ENCODE measurements at places on chromosomes 4 and X.

GRCh38 chr4:141283563-141283962 is 62.9 kb downstream of the ZNF330 start:
- DNase-seq: no peak

DNA sequence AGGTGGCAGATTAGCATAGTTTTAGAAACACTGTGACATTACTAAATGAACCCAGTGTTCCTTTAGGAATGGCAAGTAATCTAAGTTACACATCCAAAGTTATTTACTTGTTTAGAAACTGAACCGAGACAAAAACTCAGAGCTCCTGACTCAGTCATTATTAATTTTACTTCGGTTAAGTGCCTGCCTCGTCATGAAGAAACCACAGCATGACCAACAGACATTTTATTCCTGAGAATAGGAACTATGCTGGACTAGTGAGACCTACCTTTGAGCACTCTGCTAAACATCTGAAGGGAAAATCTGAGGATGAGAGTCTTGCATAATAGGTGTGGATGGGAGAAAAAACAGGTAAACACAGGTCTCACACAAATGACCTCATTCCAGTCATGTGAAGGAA is 2.5 kb downstream of the BEX1 start:
- DNase-seq: no peak

- no peak for DNase-seq
These were observed 279.0 kb downstream of the BCOR start for GRCh38 chrX:39818750-39819149.

DNA sequence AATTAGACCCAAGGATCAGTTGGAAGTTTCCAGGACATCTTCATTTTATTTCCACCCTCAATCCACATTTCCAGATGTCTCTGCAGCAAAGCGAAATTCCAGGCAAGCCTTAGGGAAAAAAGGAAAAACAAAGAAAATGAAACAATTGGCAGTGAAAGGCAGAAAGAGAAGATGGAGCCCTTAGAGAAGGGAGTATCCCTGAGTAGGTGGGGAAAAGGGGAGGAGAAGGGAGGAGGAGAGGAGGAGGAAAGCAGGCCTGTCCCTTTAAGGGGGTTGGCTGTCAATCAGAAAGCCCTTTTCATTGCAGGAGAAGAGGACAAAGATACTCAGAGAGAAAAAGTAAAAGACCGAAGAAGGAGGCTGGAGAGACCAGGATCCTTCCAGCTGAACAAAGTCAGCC is at the start of gene PLP1:
Gene PLP1, plus strand, starts transcription at position 295 of the 400 bp plus-strand sequence. CDS start 156 bp downstream, outside the sequence.
- DNase-seq: no peak

DNA sequence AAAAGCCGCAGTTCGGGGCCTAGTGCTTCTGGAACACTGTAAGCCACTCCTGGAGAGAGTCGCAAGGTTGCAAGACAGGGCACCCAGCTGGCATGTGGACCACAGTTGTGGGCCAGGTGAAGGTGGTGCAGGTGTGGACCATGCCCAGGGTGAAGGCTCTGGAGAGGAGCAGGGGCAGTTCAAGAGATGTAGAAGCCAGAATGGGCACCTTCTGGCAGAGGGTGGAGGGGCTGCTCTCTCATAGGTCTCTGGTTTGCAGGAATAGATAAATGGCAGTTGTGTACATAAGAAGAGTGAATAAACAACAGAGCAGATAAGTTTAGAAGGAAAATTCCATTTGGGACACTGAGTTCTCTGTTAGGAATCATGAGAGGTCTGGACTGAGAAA is 38.6 kb downstream of the TNIP3 start:
- no peak for DNase-seq

DNA sequence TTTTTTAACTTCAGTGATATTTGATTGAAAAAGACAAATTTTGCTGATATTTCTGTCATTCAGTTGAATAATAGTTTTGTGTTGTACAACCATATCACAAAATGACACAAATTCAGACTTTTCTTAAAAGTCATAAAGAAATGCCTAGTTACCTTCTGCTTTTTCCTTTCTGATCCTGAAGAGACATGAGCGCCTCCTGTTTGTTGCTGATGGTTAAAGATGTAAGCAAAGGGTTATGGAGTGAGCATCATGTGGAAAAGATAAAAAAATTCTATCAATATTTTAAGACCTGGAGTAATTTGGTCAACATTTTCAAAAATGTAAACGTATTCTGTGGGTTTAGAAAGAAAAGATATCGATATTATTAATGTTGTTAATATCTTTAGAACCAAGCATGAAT is 669.9 kb upstream of the NR3C2 start:
- DNase-seq: no peak

GRCh38 chr4:182916483-182917181 is 554 bp downstream of the DCTD start:
- peak; percentile 48 for DNase-seq

GRCh38 chr4:87973283-87974169 is 2.0 kb upstream of the SPP1 start:
- peak; percentile 55 for DNase-seq

DNA sequence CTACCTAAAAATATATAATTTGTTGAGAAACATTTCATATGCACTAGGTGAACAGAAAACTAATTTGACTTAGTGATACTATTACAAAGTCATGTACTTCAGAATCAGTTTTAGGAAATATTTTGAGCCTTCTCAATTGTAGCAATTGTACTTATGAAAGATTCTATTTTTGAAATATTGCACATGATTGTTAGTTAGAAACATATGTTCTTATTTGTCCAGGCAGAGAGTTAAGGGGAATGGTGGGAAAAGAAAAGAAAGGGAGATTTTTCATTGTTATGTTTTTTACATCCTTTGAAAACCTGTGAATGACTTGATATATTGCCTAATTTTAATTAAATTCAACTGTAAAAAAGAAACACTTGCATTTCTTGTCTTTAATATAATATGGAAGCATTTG is 66.0 kb downstream of the GLRB start:
- DNase-seq: no peak

DNA sequence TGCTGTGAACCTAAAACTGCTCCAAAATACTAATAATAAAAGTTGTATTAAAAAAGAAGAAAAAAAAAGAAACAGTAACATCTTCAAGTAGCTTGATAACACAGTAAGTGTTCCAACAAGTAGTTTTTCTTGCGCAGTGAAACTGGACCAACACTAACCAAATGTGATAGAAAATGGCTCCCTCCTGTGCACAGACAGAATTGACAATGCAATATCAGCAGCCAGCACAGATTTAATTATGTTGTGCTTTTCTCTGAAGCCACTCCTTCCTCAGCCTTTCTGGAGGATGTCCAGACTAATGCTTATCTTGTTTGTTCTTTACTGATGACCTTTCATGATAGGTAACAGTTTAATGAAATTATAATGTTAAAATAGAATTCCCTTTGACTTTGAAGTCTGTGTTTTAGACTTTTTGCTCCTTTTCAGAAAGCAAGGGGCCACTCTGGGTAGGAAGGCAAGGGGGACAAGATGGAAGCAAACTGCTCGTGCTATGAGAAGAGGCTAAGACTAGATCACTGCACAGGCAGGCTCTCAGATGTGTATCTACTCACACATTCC is 147.1 kb upstream of the RPL34 start:
- DNase-seq: no peak

- DNase-seq: no peak
These were observed at the start of gene NWD2 for GRCh38 chr4:37244583-37245390. TSS of gene NWD2 (plus strand) at chr4:37244743. CDS start at chr4:37245068, 325 bp downstream.

GRCh38 chrX:110675886-110676285 is 119.7 kb downstream of the CHRDL1 start:
- DNase-seq: no peak

DNA sequence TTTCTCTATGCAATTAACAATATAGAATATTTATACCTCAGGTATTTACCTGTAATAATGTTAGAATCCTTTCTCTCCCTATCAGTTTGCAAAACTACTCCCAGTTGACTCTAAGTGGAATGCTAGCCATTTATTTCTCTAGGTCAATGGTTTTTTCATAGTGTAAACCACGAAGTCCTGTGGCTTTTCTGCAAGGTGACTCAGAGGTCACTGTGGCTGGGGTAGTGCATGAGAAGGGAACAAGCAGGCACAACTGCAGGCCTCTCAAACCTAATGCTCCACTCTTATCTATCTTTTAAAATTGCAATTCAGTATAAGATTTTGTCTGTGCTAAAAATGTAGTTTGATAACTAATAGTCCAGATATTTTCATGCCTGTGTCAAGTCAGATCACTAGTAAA is 159.4 kb downstream of the ANTXR2 start:
- no peak for DNase-seq

GRCh38 chr4:30632751-30633150 is 87.4 kb upstream of the PCDH7 start:
- no peak for DNase-seq

DNA sequence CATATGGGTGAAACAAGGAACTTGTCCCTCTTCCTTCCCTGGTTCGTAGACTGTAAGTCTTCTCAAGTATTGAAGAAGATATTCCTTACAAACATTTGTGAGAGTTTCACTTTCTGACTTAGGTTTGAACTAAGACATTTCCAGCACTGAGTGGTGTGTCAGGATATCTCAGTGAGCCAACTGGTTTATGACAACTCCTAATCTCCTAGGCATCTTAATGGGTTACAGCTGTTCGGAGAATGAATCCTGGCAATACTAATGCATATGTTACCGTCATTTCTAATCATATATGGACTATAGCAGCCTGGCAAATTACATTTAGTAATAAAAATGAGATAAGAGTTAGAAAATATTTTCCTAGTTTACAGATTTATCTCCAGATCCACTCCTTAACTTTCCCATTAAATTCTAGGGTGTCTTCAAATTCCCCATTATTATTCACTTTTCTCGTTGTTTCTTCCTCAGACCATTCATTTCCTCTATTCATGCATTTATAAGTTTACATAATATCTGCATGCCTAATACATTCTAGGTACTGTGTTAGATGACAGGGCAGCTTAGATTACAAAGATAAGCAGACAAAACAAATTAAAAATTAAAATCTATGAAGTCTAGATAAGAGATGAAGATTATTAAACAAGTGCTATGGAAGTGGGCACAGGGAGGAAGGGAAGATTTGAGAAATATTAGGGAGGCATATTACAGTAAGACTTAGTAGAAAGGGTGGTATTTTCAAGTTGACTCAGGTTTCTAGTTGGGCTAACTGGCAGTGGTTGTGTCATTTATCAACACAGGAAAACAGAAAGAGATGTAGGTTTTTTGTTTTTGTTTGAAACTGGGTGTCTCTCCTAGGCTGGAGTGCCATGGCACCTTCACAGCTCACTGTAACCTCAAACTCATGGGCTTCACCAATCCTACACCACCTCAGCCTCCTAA is 173.9 kb downstream of the WDFY3 start:
- DNase-seq: no peak

GRCh38 chrX:150361070-150361776 is 1.9 kb upstream of the MAMLD1 start:
- peak; percentile 34 for DNase-seq

GRCh38 chr4:145939441-145939750 is 773 bp upstream of the ZNF827 start:
- no peak for DNase-seq

- DNase-seq: no peak
These were observed 42.6 kb upstream of the GYPA start for GRCh38 chr4:144183165-144183564.

DNA sequence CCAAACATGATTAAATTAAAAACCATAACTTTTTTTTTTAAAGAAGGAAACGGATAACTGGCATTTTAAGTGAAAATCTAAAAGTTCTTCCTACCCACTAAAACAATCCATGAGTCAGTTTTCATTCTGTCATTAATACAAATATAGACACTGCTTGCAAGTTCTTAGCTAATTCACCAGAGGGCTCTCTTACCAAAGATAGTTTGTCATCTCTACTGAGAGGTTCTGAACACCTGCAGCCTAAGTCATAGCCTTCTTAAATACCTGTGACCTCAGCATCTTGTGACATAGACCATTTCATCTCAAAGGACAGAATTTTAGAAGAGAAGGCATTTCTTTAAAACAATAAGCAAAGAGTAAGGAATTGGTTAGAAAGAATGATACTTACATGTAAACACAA is 65.3 kb upstream of the FAM120C start:
- no peak for DNase-seq

DNA sequence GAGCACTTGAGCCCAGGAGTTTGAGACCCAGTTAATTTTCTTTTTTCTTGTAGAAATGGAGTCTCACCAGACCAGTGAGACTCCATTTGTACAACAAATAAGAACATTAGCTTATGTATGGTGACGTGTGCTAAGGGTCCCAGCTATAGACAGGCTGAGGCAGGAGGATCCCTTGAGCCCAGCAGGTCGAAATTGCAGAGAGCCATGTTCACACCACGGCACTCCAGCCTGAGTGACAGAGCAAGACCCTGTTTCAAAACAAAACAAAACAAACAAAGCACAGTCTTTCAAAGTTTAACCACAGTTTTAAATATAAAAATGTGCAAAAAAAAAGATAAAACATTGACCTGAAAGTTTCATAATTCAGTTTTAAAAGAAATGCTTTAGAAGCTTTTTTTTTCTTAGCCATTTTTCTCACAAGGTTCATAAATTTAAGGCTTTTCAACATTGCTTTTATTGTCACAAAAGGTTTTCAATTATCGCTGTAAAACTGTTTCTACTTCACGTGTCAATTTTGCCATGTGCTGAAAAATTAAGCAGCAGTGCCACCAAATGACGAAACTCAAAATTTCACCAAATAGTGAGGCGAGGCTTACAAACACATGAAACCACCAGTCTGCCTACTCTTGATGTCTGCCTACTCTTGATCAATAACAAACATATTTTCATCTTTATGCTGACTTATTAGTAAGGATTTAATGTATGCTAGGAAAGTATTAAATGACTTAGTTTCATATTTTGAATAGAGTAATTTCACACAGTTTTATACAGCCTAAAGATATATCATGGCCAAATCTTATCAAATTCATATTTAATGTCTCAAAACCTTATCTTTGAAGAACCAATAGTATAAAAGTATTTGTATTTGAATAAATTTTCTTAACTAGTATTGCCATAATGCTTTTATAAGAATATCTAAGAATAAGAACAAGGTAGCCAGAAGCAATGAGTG is 126.3 kb downstream of the NEK1 start:
- DNase-seq: no peak

DNA sequence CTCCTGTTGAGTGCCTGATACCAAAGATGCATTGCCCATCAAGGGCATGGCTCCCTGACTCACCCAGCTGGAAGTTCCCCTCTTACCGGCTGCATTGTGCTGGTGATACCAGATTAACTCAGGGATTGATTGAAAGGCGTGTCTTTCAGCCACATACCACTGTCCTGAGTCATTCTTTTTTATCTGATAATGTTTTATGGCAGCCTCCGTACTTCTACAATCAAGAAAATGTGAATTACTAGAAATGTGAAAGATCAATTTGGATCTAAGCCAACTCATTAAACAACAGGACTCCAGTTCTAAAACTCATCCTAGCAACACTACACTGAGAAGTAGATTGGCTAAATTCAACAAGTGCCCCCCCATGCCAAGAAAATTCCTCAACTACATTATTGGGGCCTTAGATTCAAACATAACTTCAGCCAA is 40.0 kb downstream of the TXK start:
- peak; percentile 43 for DNase-seq

GRCh38 chrX:117274965-117275364 is 812.2 kb upstream of the CT83 start:
- DNase-seq: no peak

GRCh38 chrX:37753384-37753783 is 26.5 kb upstream of the CYBB start:
- DNase-seq: no peak
